ENCODE measurements at places on chromosomes 3 and 15.
A peak's percentile ranks its signal among the peaks of the same experiment; 100 is the strongest.

GRCh38 chr3:52742418-52743041, 28.2 kb downstream of the NEK4 start:
- DNase-seq, result peak; percentile 11

- DNase-seq, result no peak
Measured at GRCh38 chr3:56268616-56269383, 199.5 kb downstream of the ERC2 start.

GRCh38 chr3:190618330-190619030, 104.6 kb downstream of the IL1RAP start:
- no peak for DNase-seq

DNA sequence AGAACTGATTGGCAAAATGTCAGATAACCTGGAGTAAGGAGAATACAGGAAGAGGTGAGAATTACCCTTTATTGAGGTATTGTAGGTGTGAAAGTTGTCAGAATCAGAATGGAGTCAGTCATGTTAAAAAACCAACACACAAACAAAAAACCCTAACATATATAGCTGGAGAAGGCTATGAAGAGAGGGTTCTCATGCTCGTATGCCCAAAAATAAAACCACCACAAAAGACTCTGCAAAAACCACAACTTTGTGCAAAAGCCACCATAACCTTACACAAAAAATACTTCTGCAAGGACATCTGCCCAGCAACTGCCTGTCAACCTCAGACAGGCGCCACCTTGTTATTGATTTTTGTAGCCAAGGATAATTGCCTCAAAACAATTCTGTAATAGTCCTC, 136.0 kb downstream of the CD47 start:
- DNase-seq, result no peak

DNA sequence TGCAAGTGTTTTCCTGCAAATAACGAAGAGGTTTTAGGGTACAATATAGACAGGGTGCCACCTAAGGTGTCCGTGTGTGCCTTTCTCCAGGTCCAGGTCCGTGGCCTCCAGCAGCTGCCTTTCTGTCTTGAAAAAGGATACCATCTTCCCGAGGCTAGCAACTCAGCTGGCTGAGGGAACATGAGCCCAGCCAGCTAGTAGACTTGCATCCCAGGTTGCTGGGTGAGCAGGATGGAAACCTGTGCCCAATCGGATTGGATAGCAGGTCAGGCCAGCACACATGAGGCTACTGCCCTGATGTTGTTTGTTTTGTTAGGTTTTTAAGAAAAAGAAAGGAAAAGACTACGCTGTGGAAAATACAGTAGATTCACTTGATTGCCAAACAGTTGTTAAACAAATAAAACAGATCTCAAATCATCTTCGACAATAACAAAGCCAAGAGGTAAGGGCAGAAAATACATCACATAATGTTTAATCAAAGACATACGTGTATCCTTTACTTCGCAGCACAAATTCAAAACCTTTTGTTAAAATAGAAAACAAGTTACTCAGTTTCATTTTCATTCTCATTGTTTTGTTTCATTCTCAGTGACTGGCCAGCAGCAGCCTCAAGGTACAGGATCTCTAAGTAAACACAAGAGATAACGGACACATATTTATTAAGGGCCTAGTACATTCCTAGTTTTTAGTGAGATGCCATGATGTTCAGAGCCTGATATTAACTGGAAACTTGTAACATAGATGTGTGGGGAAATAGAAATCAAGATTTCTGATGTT, 661.2 kb upstream of the NR2F2 start:
- DNase-seq, result no peak

GRCh38 chr15:37037850-37038715, 62.3 kb downstream of the MEIS2 start:
- no peak for DNase-seq

DNA sequence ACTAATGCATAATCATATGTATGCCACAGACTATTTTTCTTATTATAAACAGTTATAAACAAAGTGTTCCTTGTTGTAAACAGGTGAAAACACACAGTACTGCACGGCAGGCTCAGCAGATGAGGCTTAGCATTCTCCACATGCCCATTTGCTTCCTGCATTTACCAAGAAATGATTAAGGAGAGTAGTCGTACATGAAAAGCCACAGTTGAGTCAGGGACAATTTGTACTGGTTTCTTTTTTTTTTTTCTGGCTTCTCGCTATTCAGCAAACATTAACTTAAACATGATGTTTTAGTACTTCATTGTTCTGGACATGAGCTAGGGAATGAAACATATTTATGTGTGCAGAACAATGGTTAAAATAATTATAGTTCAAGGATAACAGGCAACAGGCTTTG, 63.4 kb downstream of the GHSR start:
- no peak for DNase-seq

DNA sequence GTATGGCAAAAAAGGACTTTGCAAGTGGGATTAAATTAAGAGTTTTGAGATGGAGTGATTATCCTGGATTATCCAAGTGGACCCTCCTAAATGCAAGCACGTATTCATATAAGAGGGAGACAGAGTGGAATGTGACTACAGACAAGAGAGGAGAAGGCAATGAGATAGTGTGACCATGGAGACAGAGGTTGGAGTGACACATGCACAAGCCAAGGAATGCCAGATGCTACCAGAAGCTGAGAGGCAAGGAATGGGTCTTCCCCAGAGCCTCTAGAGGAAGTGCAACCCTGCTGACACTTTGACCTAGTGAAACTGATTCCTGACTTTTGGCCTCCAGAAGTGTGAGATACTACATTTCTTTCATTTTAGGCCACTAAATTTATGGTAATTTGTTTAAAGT, 117.2 kb downstream of the UACA start:
- DNase-seq, result no peak

GRCh38 chr15:89379818-89380217, 45.2 kb upstream of the POLG start:
- DNase-seq, result no peak

DNA sequence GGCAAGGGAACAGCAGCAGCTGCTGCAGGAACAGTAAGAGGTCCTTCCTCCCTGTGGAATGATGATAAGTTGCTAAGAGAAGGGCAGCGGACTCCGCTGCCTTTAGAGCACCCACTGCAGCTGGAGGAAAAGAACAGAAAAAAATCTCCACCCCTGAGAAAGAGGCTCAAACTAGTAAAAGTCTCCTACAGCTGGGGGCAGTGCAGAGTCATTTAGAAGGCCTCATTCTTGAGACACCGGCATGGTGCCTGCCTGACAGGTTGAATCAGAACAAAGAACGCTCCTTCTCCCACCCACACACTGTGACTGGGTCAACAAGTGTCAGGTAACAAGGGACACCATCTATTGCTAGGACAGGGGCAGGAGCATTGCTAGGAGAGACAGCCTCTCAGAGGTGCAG, 188.4 kb downstream of the ABHD5 start:
- no peak for DNase-seq

DNA sequence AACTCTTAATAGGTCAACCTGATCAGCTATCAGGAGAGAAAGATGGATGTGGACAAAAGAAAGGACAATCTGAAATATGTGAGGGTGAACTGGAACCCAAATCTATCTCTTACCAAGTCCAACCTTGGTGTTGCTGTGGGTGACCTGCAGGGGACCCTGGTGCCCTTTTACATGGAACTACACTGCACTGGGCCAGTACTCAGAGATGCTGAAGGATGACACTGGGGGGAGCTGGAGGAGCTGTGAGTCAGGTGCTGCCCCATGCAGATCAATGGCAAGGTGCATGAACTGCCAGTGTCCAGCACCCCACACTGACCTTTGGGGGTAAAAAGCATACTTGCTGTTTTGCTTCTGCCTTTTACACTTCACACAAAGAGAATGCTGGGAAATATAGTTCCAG, 55.6 kb upstream of the TBC1D5 start:
- no peak for DNase-seq

GRCh38 chr3:160998581-160998980, 106.6 kb downstream of the B3GALNT1 start:
- no peak for DNase-seq

DNA sequence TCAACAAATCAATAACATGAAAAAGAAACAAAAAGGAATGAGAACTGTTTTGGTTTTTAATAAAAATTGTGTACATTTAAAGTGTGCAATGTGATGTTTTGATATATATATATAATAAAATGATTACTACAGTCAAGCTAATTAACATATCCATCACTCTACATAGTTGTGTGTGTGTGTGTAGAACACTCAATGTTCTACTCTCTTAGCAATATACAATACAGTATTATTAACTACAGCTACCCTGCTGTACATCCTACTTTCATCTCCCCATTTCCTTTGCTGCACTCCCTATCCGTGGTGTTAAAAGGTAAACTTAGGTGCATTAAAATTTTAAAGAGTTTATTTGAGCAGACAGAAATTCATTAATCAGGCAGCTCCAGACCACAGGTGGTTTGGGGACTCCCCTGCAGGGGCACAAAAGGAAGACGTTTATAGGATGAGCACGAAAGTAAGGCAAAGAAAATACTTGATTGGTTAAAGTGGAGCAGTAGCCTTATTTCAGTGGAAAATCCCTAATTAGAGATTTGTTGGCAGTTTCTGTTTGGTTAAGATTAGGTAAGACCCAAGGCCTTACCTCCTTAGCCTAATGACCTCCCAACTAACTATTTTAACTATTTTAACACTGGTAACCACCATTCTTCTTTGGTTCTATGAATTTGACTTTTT, 61.8 kb upstream of the SNRK start:
- DNase-seq, result no peak

- DNase-seq, result no peak
Measured at GRCh38 chr15:90337256-90337655, 14.8 kb upstream of the ZNF774 start.

DNA sequence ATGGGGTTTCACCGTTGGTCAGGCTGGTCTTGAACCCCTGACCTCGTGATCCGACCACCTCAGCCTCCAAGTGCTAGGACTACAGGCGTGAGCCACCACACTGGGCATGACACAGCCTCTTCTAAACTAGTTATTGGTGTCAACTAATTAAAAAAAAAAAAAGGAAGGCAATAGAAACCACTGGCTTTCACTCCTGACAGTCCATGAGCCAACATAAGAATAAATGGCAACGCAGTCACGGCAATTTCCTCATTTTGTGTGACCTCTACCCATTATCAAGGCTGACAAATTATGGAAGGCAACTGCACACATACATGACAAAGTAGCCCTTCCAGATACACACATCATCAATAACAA, 5.9 kb downstream of the ARHGEF3 start:
- DNase-seq, result no peak

DNA sequence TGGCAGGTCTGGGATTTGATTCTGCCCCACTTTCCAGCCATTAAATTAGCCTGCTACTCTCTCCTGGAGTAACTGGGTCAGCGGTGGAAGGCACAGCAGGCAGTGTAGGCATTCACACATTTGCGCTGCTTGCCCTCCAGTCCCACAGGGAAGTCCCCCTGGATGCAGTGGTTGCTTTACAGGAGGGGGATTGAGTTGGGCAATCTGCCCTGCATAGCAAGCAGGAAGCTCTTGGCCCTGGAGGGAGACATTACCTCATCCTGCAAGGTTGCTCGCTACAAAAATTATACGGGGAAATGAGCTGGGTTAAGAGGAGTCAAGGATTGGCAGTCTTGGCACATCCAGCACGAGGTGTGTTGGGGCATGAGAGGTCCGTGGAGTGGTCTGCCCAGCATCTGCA, 14.8 kb downstream of the MCM2 start:
- DNase-seq, result no peak

- no peak for DNase-seq
Measured at GRCh38 chr3:132847849-132848625, 125.8 kb upstream of the NPHP3 start.

GRCh38 chr3:130835483-130835882, 58.4 kb upstream of the ATP2C1 start:
- DNase-seq, result no peak

GRCh38 chr15:85542895-85543331, 162.5 kb downstream of the AKAP13 start:
- DNase-seq, result no peak

DNA sequence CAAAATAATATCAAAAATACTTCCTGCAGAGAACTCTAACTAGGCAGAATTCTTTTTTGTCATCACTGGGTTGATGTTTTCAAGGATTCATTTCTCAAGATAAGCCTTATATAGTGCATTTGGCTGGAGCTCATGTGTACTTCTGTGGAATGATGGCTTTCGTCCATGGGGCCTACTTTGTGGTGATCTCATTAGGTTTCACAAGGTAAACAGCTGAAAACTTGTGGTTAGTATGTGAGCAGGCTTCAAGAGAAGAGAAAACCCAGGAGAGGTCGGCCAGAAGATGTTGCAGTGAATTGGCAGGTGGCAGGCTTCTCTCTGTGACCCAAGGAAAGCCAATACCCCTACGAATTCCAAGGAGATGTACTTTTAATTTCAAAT, 121.4 kb upstream of the PHLDB2 start:
- peak; percentile 97 for DNase-seq

DNA sequence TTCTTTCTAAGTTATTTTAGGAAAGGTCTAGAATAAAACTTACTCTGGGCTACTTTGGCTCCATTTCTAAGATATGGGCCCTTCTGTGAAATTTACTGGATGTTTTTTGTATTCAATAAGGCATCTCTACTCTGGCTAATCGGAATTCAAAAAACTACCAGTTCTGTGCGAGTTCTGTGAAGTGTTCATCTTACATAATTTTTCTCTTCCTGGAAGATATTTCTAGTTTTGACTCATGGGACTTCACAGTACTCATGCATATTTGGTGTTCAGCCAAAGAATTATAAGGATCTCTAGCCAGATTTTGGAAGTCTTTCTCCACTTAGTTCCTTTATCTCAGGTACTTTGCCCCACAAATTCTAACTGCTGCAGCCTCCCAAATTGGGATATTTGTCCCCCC, 46.4 kb upstream of the MBNL1 start:
- peak; percentile 76 for DNase-seq

- no peak for DNase-seq
Measured at GRCh38 chr3:190830031-190830430, 32.5 kb downstream of the GMNC start.

GRCh38 chr3:189636048-189636447, 4.9 kb downstream of the TP63 start:
- DNase-seq, result no peak

GRCh38 chr3:25566358-25566920, 98.3 kb downstream of the TOP2B start:
- no peak for DNase-seq

All from fibroblast of skin of right quadriceps (primary cell).